Esophagus squamous epithelium (tissue), 5 donors: ENCODE measurements at places on chromosomes 5 and 9.

DNA sequence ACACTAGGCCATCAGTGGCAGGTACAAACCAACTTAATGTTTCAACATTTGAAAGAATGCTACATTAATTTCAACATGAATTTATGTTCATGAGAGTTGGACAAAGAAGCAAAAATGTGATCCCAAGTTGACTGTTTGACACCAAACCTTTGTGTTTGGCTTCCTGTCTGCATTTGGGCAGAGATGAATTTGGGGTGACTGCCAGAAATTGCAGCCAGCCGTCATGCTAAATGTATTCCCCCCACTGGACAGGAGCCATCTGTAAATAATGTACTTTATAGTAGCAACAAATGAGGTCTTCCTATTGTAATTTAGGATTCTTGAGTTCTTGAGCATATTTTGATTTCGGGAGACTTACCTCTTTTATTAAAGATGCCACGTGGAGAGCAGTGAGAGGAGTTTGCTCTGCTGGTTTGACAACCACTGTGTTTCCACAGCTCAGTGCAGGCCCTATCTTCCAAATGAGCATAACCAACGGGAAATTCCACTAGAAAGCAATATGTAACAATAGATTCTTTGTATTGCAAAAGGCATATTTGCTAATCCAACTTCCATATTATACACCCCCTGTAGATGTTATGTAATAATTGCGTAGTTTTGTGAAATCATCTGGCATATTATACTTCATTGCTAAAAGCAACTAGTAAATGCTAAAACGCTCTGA, 27.6 kb downstream of the ALDH1A1 start:
- no peak for DNase-seq

DNA sequence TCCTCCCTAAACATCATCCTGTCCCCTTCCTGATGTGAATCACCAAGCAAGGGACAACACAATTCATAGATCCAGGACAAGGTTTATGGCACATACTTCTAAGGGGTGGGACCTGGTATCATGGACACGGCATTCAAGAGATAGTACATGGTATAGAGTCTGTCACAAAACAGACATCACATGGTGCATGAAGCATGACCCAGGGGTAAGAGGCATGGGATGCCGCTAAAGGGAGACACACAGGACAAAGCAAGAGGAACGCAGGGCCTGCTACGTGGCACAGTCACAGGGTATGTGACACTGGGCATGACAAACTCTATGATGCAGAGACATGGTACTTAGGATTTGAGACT, 20.7 kb downstream of the GSN start:
- no peak for DNase-seq

DNA sequence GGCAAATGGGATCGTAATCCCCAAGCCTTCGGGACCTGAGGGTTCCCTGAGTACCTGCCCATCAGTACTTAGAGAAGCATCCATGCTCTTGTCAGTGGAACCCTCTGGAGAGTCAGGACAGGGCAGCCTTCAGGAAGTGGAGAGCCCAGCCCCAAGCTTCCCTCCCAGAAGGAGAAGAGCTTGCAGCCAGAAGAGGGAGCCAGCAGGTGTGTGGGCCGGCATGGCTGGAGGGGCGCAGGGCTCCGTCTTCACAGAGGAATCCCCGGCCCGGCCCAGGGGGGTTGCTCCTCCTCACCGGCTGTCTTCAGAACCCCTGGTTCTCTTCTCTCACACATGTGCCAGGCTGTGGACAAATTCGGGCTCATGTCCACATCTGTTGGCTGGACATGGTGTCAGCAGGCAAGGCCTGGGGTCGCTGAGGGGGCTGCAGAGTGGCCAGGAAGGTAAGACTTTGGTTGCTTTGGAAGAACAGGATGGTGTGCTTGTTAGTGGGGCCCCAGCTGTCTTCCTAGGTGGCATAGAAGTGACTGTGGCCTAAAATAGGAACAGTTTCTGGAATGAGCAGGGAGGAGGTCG, 58.9 kb upstream of the RXRA start:
- no peak for DNase-seq

DNA sequence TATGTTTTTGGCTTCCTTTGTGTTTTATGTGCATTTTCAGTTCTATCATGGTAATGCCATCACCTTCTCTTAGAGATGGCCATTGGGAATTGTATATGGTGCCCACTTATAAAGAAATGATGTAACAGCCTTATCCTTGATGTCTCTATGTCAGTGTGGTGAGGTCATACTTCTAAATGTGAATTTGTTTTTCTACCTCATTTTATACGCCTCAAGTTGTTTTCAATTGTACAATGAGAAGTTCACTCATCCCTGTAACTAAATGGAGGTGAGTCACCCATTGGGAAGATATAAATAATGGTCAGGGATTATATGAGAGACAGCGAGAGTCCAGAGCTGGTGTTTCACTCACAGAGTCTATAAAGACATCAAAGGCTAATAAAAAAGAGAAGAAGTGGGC, 402.4 kb downstream of the AGTPBP1 start:
- DNase-seq, result no peak

GRCh38 chr9:112188884-112189283, 13.8 kb upstream of the SUSD1 start:
- DNase-seq, result no peak

GRCh38 chr9:126127591-126127990, 199.0 kb upstream of the MVB12B start:
- DNase-seq, result no peak

DNA sequence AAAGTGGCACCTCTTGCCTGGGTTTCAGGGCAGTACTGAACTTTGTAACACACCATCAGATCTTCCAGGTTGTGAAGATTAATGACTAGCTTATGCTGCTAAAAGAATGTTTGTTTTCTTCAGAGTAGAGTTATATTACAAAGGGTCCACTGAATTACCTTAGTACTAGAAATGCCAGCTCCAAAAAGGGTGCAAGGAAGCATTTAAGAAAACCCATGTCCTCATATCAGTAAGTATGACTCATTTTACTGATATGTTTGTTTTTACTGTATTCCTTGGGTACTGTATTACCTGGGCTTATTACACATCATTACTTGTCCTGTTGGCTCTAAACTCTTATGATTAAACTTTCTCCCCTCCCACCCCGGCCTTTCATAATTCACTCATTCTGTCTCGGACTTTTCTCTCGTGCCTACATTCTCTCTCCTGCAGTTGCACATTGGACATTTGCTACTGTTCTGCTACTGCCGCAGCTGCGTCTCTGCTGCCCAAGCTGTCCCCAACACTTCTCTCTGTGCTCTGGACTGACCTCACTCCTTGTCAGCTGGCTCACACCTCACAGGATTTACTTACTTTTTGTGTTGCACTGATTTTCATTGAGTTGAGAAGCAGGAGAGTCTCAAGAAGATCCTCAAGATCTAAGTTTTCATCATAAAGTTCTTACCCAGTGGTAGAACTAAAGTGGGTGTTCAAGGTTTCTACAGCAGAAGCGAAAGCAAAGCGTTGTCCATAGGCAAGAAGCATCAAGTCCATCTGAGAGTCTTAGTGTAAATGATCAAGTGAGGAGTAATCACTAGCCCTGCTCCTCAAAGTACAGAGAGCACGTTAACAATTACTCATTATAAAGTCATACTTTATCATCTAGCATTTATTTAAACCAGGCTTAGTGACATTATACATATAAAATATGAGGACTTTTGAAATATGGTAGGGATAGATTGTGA, 53.2 kb upstream of the C9orf72 start:
- DNase-seq, result no peak

DNA sequence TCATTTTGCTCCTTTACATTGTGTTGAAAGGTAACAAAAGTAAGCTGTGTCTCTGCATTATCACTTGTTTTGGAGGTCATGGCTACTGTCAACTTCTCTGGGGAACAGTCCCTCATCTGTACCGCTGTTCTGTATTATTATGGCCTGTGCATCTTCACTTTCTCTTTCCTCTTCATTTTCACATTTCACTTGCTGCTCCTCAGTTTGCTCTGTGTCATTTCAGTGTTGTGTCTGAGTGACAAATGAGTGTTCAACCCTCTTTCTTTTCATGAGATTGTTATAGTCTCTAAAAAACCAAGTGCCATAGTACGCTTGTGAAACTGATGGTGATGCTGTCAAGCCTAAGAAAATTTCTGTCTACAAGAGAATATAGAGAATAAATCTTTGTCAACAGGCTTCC, 122.0 kb upstream of the FER start:
- no peak for DNase-seq

DNA sequence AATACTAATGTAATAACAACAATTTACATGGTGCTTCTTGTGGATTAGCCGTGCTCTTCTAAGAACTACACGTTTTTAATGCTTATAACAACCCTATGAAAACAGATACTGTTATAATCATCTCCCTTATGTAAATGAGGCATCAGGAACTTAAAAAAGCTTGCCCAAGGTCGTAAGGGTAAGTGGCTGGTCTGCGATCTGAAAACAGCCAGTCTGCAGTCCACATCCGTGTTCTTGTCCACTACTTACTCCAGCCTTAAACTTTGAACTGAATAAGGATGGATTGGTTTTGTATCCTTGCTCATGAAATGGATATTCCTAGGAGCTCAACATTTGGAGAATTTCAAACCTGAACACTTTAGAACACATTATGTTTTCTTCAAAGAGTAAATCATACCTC, 26.7 kb downstream of the PAM start:
- DNase-seq, result no peak

DNA sequence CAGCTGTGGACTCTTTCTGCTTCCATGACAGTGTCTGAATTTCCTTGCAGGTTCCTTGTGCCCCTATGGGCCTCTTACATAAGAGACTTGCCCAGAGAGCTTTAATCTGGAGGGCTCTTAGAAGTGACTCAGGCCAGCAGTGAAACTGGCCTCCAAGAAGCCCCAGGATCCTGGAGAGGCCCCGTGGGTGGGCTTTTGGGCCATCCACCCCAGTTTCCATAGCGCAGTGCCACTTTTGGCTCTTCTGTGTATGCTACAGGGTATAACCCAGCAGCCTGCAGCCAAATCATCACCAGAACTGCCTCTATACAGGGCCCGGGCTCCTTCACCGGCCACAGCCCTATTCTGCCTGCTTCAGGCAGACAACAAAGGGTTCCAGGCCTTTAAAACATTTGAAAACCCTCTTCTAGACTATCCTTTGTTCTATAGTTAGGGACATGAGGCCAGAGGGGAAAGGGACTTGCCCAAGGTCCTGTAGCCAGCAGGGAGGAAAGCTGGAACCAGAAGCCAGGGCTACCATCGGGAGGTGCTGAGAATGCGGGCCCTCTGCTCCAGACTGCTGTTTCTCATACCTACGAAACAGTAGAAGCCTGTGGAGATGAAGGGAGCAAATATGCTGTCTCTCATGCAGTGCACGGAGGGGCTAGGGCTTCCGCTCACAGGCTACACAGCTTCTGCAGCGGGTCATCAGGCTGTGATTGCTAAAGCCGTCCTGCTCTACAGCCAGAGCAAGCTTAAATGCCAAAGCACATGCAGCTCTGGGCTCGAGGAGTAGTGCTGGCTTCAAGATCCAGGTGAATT, 18.0 kb downstream of the SH3PXD2B start:
- DNase-seq, result no peak

DNA sequence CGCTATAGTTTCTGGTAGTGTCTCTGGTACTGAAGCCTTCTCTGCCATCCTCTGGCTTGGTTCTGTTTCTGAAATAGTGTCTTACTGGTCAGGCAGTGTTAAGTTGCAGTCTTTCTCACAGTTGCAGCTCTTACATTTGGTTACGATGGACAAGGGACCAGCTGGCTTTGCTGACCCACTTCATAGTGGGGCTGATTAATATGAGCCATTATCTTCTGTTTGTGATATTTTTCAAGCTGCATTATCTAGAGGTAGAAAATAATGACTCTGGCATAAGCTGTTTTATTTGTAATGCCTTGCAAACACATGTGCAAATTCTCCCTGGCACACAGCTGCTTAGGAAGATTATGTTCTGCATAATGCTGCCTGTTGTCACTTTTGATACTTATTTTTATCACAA, 199.1 kb downstream of the KDM4C start:
- DNase-seq, result no peak

DNA sequence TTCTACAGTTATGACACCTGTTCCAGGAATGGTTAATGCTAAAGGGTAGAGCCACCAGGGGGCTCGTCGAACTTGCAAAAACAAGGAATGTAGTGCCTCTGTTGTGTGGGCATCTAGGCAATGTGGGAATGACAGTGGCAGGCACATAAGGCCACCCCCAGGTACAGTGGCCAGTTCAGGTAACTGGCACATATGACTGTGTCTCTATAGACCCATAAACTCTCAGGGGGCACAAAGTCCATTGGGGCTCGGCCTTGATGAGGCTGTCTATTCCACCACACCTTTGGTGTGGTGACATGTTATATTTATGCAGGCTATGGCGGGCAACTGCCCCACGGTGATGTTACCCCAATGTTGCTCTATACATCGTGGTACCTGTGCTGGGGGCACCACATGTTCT, 59.6 kb upstream of the FAM120A start:
- no peak for DNase-seq

- DNase-seq, result no peak
These were observed 84.0 kb downstream of the WNK2 start for GRCh38 chr9:93267681-93268505.

- DNase-seq, result no peak
These were observed 10.7 kb downstream of the PBX3 start for GRCh38 chr9:125757834-125758233.

GRCh38 chr5:122607818-122608217, 167.1 kb upstream of the SNX2 start:
- no peak for DNase-seq

- no peak for DNase-seq
These were observed 20.0 kb downstream of the TMEFF1 start for GRCh38 chr9:100492952-100493351.

GRCh38 chr5:109874108-109874507, 184.4 kb downstream of the MAN2A1 start:
- no peak for DNase-seq

GRCh38 chr5:138944527-138945322, 69.6 kb upstream of the LRRTM2 start:
- no peak for DNase-seq
